Activated T-helper 1 cell treated with Interleukin-2 at 50 U/mL for 16 hours (primary cell): ENCODE measurements at places on chromosomes 12 and 14.

GRCh38 chr14:96047101-96047500 lies 7.9 kb downstream of the C14orf132 start:
- DNase-seq: no peak

DNA sequence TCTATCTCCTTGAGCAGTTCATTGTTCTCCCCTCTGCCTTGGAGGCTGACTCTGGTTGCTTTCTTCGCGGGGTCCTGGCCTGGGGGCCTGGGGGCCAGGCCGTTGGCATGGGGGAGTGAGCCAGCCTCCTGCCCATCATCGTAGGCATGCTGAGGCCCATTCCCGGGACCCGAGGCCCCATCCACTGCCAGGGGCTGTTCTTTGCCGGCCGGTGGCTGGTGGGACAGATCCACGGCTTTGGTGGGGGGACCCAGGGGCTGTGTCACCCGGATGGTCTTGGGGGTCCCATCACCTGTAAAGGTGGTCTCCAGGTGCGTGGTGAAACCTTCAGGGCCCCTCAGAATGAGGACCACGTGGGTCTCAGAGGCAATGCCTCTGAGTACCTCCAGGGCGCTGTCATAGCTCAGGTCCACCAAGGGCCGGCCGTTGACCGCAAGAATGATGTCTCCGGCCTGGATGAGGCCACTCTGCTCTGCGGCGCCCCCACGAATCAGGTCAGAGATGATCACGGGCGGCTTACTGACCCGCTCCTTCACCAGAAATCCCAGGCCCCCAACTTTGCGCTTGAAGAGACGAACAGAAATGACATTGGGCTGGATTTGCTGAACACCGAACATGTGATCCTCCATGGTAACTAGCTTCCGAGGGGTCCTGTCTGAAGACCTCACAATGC lies 30.8 kb downstream of the NOS1 start:
- DNase-seq: no peak

GRCh38 chr14:75440733-75441477 lies 13.1 kb downstream of the JDP2 start:
- DNase-seq: no peak

- no peak for DNase-seq
These were observed 193.9 kb downstream of the C12orf42 start for GRCh38 chr12:103301642-103302591.

DNA sequence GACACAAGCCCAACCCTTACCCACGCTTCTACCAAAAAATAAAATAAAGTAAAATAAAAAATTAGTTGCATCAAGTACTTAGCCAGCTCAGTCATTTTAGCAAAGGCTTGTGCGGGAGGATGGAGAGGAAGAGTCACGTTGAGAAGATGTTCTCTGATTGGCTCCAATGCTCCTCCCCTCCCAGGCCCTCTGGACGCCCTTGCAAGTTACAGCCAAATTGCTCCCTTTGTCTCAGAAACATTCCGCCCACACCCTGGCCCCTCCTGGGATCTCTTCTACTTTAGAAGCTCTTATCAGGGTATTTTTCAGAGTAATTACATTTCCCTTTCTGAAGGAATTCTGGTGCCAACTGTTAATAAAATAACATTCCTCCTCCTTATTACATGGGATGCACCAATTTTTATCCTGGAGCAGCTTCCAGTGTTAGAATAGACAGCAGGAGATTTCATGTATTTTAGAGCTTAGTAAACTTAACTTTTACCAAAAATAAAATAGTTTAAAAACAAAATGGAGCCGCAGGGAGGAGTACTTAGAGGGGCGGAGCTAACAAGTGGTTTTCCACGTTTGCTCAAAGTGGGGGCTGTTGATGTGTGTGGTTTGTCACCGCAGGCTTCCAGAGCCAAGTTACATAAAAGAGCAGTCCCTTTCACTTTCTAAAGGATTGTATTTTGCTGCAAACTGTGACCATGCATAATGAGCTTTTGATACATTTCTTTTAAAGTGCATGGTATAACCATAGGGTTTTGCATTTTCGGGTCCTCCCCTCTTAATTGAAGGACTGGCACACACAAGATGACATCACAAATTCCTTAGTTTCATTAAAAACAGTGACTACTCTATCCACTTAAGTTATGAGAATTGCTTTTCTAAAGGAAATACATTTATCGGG lies 71.7 kb upstream of the RAP1B start:
- DNase-seq: peak; percentile 12

DNA sequence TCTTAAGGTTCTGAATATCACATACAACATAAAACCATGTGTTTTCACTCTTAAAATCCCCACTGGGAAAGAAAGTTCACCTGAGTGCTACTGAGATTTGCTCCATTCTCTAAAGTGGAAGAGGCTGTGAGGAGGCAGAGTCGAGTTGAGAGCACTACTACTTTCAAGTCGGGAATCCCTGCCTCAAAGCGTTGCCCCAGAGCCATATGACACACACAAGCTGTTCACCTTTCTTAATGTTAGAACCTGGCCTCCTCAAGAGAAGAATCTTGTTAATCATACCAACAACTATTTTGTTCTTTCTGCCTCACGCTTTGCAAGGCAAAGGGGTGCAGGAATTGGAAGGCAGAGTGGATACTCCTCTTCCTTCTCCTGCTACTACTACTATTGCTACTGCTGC lies 149.7 kb upstream of the DAAM1 start:
- no peak for DNase-seq

GRCh38 chr12:47988073-47989022 lies 15.9 kb downstream of the COL2A1 start:
- no peak for DNase-seq

GRCh38 chr12:115078334-115078733 lies 394.4 kb upstream of the TBX3 start:
- no peak for DNase-seq

- no peak for DNase-seq
These were observed 195.7 kb downstream of the AKAP6 start for GRCh38 chr14:32524609-32525375.

DNA sequence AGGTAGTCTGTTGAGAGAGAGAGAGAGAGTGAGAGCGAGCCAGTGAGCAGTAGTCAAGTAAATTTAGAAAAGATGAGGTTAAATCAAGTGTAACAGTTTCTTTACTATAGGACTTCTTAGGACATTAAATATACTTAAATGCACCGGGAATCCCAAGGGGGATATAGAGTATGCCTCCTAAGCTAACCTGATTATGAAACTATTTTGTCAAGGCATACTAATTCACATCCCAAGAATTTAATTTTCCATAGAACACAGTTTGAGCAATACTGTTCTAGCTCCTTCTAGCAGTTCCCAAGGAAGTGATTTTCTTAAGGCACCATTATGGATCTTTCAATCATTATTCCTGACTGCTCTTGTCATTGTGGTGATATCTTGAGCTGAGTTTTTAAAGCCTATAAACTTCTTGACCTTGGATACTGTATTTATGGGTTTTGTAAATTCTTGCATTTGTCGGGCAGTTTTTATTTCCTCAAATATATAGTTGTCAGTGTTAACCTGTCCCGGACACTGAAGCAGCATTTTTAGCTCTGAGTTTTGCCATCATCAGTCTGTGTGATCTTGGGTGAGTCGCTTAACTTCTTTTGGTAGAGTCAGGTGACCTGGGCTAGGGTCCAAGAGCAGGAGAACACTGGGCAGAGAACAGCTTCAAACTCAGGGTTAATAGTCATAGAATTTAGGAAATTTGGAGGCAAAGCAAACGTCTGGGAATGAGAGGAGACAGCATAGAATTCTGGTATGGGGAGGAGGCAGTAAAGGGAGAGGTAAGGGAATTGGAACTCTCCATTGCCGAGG lies 196.5 kb upstream of the FRMD6 start:
- DNase-seq: no peak

- DNase-seq: no peak
These were observed 69.7 kb downstream of the RFLNA start for GRCh38 chr12:124364543-124364942.

GRCh38 chr14:96126783-96127271 lies 77.8 kb upstream of the BDKRB2 start:
- no peak for DNase-seq

GRCh38 chr12:111066744-111067437 lies 146.5 kb upstream of the MYL2 start:
- no peak for DNase-seq

DNA sequence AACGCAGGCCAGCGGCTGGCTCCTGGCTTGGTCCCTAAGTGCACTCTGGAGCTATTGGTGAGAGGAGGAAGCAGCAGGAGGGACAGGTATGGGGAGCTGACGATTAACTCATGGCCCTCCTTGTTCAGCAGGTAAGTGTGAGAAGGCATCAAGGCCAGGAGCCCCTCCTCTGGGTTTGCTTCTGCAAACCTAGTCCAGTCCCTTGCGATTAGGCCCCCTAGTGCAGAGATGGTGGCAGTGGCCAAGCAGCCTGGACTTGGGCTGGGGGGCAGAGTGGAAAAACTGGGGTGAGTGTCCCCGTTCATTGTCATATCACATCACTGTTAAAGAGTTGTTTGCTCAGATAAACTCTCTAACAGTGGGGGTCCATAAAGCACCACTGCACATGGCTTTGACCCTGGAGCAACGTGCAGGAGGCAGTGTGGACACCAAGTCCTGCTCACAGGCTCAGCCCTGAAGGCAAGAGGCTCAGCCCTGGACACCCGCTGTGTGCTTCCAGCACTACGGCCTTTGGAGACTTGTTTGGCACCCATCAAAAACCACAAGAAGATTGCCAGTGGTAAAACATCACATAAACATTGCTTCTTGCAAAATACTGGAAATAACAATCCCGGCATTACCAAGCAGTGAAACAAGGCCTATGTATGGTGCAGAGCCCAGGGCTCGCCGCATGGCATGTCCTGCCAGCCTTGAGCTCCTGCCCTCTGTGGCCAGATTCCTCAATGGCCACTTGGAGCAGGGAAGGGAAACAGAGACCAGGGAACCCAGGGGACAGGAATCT lies 184.3 kb upstream of the RTL1 start:
- DNase-seq: no peak

GRCh38 chr12:22313286-22313962 lies 21.1 kb downstream of the ST8SIA1 start:
- DNase-seq: no peak

DNA sequence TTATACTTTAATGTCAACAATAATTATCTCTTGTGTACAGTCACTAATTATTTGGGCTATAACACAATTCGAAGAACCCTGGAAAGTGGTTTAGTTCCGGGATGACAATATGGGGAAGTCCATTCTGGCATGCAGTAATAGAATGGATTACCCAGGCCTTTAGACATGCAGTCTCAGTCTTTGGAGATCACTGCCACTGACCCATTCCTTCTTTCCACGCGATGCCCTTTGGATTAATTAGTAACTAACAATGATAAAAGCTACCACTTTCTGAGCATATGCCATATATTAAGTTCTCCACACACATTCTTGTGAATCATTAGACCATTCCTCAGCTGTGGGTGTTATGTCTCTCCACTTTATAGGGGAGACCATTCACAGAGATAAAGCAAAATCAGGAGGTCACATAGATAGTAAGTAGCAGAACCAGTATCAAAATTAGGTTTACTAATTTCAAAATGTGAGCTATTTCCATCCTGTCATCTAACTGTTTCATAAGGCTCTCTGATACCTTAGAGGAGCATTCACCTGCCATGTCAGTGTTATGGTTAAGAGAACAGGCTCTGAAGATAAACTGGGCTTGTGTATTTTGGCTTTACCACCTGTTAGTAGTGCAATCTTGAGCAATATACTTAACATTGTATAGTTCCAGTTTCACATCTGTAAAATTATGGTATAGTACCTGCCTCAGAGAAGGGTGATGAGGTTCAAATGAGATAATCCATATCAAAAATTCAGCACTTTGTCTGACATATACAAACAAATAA lies 27.2 kb upstream of the KCNJ8 start:
- no peak for DNase-seq

DNA sequence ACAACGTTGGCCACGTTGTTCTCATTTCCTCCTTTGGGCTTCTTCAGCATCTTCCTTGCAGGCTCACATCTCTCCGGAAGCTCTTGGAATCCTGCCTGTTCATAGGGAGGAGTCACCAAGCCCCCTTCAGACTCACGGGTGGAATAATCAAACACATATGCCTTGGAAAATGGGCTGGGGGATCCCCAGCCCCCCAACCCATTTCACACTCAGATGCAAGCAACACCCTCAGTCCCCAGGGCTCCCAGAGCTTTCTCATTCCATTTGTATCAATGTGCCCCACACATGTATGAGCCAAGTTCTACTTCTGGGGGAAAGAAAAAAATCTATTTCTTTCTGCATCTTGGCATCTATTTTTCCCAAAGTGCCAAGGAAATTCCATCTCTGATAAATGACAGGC lies 33.1 kb downstream of the WSCD2 start:
- no peak for DNase-seq

DNA sequence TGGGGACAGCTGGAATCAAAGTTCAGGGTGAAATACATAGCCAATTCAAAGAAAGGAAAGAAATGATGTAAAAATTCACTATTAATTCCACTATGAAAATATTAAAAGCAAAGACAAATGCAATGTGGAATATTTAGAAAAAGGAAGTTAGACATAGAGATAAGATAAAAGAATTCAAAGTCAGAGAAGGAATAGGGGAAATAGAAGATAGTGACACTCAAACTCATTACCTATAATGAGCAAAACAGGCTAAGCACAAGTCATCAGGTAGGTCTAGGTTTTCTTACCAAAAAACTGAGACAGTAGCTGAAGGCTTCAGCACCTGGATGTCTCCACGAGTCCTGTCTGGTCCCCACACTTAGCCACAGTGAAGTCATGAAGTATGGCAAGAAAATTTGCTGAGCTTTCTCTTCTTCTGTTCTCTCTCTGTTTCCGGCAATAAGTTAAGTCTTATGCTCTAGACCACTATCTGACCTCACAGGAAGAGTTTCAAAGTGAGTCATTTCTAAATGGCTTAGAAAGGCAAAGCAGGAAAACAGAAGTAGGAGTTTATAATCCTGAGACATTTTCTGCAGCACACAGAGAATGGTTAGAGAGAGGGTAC lies at the start of gene C3AR1:
Gene C3AR1 (minus strand): TSS at position 369 of the 604 bp plus-strand sequence. CDS start 6,174 bp downstream, outside the sequence.
- DNase-seq: peak; percentile 29

DNA sequence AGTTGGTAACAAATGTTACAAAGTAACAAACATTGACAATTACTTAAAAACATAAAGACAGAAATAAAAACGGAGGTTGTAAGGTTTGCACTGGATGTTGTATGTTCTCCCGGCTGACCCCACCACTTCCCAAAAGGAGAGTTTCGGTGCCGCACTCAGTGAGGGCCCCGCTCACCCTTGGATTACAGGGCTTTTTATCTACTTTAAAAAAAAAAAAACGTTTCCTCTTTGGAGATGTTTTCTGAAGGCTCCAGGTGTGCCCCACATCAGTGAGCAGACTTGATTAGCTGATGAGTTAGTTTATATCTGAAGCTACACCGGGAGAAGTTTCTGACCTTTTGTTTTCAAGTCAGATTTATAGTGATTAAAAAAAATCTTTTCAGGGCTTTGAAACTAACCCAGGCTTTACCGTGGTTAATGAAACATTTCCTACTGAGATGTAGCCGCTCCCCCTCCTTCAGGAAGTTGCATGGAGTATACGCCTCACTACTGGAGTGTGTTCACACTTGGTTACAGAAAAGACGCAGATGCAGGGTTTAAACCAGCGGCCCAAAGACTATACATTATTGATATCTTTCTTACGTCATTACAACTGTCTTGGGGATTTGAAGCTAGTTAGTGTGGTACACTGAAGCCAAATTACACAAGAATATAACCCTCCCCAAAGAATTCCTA lies 38.0 kb upstream of the BCL7A start:
- no peak for DNase-seq
